Suppressor macrophage treated with lipopolysaccharide for 1 hour (primary cell): ENCODE measurements at places on chromosomes 3 and 15.
A peak's percentile ranks its signal among the peaks of the same experiment; 100 is the strongest.

DNA sequence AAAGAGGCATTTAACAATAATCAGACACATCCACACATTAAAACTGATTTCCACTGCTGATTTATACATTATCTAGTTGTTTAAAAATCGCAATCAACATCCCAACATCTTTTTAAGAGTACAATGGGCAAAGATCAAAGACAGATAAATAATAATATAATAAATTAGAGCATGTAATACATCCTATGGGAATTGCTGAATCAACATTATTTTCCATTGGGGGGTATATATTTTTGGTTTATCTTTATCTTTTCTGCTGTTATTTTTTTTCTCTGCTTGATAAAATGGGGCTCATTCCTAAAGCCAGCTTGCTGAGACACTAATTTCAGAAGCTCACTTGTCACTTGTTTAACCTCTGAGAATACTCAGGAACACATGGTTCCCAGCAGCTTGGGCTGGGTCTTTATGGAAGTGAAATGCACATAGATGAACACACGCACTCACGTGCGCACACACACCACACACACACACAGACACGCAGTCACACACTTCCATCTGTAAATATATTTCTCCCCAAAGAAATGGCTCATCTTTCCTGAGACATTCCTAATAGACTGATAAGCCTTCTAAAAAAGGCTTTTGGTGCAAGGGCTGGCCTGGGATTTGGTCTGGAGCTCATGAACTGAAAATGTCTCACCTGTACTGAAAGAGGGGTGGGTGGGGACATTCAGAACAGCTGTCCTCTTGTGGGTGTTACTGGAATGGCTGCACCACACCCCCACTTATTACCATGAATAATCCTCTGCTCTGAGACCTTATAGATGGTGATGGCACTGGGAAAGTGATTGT, 3.5 kb upstream of the PPIB start:
- DNase-seq = no peak

DNA sequence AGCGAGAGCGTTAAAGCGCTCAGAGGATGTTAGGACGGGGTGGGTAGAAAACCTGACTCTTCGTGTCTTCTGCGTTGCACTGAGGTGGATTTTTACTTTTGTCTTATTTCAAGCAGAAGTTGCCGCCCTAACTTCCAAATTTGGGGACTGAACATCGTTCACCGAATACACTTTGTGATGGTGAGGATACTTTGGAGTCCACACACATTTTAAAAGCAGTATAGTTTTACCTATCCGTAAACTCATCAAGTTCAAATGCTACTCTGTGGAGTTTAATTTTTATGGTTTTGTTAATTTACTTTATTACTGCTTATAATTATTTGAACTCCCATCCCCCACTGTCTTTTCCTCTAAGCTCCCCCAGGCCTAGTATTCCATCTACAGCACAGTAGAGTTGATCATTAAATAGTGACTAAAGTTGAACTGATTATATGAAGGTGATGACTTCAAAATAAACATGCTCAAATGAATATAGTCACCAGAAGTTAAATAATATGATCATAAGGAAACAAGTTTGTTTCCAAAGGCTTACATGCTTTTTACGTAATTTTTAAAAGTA, 617 bp upstream of the EOGT start:
- no peak for DNase-seq

GRCh38 chr15:25965326-25965725, 102.2 kb upstream of the ATP10A start:
- DNase-seq = no peak

GRCh38 chr3:185658943-185659342, 72.8 kb downstream of the SENP2 start:
- DNase-seq = no peak

DNA sequence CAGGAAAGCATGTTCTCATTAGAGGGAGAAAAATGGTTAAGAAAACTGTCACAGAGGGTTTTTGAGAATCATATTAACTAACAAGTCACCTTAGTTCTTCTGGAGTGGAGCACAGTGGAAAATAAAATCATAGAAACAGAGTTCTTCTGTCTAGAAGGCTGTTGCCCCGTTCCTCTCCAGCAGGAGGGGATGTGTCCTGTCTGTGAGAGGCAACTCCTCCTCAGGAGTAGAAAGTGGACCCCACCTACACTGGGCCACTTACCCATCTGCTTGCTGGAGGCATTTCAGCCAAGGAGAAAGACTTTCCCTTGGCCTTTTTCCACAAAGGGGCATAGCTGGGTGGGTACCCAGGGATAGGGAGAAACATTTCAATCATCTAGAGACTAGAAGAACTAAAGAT, 106.6 kb downstream of the SSR3 start:
- DNase-seq = peak; percentile 31

GRCh38 chr3:193416629-193417028, 38.1 kb upstream of the ATP13A5 start:
- DNase-seq = no peak

GRCh38 chr3:53813229-53813628, 33.0 kb downstream of the CHDH start:
- DNase-seq = no peak

DNA sequence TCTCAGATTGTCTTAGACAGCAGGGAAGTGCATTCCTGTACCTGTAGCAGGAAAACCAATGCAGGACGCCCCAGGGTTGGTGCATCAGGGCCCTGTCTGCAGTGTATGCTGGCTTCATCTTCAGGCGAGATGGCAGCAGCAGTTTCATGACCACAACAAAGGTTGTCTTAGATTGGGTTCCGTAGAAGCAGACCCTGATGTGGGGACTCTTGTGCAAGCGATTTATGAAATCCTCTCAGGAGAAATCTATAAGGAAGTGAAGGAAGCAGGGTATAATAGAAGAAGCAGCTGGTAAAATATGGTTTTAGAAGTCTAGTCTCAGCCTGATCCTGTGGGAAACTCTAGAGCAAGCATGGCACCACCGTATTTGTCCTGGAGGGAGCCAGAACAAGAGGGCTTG, 25.0 kb downstream of the DNAH1 start:
- no peak for DNase-seq

DNA sequence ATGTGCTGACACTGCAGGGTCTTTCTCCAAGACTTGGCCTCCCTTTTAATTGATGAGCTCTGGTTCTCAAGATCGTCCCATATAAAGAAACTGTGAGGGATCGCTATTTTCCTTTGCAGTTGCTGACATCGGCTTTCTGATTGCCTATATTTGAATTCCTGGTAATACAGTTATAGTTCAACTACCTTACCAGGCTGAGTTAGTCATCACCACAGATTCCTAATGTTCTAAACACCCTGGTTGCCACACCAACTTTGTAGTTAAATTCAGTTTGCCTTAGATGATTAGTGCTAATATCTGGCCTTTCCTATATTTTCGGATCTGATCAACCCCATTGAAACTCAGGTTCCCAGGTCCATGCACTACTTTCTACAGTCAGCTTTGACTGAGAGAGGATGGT, 125.0 kb downstream of the GMNC start:
- no peak for DNase-seq

- DNase-seq = no peak
Observed at GRCh38 chr3:78734048-78734637, 1033.7 kb downstream of the ROBO1 start.

DNA sequence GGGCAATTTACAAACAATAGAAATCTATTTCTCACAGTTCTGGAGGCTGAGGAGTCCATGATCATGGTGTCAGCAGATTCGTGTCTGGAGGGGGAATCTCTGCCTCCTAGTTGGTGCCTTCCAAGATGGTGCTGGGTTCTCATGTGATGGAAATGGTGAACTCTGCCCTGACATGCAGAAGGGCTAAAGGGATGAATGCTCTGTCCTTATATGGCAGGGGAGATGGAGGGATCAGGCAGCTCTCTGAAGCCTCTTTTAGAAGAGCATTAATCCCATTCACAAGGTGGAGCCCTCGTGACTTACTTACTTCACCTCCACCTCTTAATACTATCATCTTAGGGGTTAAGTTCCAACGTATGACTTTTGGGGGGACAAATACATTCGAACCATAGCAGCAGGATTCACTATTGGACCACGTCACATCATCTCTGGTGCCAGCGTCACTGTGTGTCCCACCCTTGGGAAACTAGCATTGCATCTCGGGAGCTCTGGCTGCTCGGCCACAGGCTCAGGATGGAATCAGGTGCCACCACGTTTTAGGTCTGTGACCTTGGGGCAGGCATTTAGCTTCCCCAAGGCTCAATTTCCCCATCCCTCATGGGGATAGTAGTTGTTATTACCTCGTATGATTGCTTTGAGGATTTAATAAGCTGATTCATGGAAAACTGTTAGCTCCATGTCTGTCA, 53.0 kb downstream of the SV2B start:
- no peak for DNase-seq
